ENCODE measurements at places on chromosomes 2 and 18.

GRCh38 chr2:225640550-225640949, 241.0 kb downstream of the NYAP2 start:
- no peak for DNase-seq

GRCh38 chr18:7152440-7152839, 34.8 kb upstream of the LAMA1 start:
- DNase-seq: no peak

DNA sequence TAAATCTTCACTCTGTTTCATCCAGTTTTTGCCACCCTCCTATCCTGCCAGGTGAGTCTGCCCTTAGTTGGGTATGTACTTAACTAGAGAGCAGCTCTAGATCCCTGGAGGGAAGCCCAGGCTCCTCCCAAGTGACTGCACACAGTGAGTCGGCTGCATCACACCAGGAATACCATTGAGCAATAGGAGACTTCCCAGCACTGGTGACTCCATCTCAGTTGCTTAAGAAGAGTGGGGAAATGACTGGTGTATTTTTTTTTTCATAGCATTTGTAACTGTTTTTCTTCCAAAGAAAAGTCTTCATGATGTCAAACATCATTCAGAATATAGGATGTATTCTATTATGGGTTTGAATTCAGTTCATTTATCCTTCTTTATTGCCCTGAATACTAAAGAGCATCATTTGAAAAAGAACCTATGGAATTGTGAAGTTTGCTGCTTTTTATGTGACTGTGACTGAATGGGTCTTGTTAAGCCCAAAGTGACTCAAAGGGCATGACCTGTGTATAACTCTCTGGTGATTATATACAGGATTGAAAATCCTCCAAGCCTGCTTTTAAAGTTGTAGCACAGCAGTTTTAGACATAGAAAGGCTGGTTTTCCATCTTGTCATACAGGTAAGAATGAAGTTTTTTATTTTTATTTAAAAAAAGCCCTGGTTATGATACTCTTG, 84.3 kb downstream of the MAP3K20 start:
- no peak for DNase-seq

- no peak for DNase-seq
Measured at GRCh38 chr2:216536734-216537210, 38.1 kb downstream of the RPL37A start.

DNA sequence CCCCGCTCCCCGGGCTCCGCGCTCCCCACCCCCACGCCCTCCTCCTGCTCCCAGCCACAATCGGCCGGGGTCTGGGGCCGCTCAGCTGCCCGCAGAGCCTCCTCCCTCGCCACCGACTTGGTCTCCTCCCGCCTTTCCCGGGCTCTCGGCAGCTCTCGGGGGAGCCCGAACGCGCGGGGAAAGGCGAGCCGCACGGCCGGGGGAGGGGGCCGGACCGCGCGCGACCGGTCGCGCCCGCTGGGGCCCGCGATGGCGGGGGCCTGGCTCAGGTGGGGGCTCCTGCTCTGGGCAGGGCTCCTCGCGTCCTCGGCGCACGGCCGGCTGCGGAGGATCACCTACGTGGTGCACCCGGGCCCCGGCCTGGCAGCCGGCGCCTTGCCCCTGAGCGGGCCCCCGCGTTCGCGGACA, 327 bp downstream of the LTBP1 start:
- no peak for DNase-seq

DNA sequence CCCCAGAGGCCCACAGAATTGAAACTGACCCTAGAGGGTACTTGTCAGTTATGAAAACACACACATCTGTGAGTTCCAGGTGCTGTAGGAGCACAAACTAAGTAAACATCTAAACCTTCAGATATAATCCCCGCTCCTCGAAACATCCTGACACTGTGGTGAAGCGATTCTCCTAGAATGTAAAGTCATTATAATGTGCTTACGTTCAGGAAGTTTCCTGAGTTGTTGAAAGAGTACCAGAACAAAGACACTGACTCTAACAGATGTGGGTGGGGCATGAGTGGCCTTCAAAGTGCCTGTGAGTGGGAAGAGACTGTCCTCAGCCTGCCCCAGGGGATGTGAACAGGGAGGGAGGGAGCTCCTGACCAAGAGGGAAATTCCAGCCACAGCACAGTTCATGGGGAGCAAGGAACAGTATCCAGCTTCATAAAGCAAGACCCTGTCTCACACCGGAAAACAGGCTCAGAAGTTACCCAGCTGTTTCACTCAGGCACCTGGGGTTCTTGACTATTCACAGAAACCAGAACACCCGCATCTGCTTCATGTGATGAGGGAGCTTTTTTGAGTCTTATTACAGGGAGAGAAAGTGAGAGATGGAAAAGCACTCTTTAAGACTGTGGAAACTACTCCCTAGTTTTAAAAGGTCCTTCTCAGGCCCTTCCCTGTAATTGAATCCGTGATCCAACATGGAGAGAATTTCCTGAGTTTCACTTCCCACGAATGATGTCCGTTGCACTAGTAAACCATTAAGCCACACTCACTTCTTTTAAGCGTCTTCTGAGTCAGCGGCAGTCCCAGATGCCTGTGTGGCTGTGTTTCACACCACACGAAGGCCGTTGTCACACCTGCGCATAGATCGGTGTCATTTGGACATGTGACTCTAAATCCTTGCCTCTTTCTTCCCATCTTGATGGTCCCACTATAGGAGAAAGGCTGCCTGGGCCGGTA, 88.6 kb upstream of the EML6 start:
- DNase-seq: no peak

DNA sequence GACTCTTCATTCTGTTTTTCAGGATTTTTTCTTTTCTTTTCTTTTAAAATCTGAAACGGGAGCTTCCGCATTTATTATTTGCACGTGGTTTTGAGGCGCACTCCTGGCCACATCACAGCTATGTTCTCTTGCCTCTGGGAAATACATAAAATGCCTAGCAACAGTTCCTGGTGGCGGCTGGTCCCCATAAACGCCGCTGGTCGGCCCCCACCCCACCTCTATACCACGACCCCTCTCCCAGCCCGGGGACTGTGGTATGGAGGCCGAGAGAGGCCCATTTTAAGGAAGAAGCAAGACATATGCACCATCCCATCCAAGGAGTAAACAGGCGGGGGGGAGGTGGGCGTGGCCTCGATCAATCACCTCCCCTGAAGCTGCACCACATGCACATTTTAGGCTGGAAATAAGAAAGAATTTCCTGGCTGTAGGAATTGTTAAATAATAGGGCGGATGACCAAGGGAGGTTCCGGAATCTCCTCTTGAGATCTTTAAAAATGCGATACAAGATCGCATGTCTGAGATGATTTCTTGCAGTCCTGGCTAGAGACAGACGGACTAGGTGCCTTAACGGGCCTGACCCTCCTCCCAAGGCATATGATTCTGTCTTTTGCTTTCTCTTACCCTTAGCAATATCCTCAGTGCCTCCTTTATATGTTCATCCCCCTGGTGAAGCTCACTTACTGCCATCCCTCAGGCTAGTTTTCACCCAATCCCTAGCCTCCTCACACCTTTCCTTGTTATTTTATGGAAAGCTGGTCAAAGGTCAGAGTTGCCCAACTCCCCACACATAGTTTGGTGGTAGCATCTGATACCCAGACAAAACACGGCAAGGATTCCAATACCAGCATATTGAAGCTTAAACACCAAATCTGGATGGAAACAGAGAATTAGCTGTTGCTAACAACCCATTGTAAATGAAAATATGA, 82.4 kb downstream of the BCL2 start:
- no peak for DNase-seq

- no peak for DNase-seq
Measured at GRCh38 chr18:32362484-32362883, 108.2 kb downstream of the GAREM1 start.

DNA sequence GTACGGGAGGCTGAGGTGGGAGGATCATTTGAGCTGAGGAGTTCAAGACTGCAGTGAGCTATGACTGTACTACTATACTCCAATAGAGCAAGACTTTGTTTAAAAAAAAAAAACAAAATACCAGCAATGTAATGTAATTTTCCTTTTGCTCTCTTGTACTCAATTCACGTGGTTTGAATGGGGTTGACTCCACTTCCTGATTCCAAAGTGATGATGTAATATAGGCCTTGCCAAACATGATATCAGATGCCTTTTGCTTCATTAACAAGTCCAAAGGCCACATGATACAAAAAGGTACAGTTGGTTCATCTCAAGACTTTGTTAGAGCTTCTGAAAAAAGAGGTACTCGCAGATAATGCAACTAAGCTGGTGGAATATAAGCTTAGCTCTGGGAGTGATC, 321.8 kb downstream of the ZEB2 start:
- DNase-seq: no peak

DNA sequence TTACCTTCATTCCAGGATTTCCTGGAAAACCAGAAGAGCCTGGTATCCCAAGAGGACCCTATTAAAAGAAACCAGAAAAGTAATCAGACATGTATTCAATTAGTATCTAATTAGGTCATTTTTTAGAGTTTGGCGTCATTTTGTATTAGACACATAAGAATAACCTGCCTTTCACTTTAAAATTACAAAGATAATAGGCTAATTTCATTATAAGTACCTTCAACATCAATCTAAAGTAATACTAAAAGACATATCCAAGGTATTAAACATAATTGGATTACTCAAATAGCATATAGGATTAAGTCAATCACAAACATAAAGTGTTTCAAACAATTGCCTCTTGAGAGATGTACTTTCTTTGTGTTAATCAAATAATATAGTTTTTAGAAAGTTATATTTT, 97.9 kb downstream of the COL3A1 start:
- DNase-seq: no peak

DNA sequence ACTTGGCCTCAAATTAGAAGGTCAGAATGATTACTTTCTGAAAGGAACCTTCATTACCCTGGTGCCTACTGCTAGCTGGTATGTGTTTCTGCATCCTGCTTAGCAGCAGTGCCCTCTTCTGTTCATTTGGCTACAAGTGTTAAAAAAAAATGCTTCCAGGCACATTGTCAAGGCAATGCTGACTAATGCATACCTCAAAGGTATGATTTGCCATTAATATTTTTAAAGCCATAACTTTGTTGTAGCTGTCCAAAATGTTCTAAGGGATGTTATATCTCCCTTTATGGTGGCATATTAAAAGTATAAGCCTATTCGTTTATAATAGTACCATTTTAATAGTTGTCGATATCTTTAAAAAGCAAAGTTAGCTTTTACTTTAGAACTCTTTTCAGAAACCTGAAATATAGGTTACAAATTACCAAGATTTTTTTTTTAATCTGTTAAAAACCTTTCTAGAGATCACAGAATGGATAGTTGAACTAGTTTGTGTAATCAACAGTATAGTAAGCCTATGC, 52.0 kb upstream of the FAM171B start:
- no peak for DNase-seq

All from NCI-H774 (cell line).